ENCODE measurements at places on chromosomes 5 and 9. TPM values are rescaled to one million over a fixed set of nuclear protein-coding genes. Genes with fewer than 3 reads are reported as not detected.

Gene CMYA5
- 2.2 TPM for total RNA-seq

Gene NKD2
- not detected for total RNA-seq

Gene WNK2
- 0.46 TPM for total RNA-seq

Gene TAF11L10
- not detected for total RNA-seq

Gene CDH10
- total RNA-seq = not detected

Gene NUTM2F
- total RNA-seq = not detected

All from melanocyte of skin (primary cell).